PC-3 (cell line): ENCODE measurements at places on chromosomes 13 and 19.

GRCh38 chr13:50320271-50320862 lies 305.1 kb downstream of the KCNRG start:
- peak; percentile 89 for DNase-seq

GRCh38 chr19:49684251-49684982 lies 5.0 kb upstream of the ADM5 start:
- peak; percentile 35 for DNase-seq

- no peak for DNase-seq
Measured at GRCh38 chr19:47713046-47714021, at the start of gene EHD2. Gene EHD2, plus strand, starts transcription at chr19:47713422. Its CDS starts 3,191 bp downstream, at chr19:47716613.

DNA sequence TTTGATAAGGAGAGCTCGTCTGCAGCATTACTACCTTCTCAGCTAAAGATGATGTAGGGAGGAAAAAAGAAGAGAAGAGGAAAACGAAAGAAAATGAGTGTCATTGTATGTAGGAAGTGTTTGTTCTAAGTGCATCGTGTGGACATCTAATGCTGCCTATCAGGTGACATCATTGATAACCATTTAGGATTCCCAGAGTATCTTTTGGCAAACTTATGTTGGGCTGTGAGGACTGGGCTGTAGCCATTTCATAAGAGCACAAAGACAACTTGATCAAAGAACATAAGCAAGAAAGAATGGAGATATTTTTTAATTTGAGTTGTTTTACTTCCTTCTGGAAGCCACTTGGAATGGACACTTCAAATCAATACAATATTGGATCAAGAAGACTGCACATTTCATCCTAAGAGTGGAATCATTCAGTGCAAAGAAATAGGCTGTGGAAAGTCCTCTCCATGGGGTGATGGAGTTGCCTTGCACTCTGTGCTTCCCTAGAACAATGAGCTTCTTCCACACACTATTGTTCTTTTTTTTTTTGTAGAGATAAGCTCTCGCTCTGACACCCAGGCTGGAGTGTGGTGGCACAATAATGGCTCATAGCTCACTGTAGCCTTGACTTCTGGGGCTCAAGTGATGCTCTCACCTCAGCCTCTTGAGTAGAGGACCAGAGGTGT lies 52.4 kb upstream of the UBL3 start:
- DNase-seq = no peak

DNA sequence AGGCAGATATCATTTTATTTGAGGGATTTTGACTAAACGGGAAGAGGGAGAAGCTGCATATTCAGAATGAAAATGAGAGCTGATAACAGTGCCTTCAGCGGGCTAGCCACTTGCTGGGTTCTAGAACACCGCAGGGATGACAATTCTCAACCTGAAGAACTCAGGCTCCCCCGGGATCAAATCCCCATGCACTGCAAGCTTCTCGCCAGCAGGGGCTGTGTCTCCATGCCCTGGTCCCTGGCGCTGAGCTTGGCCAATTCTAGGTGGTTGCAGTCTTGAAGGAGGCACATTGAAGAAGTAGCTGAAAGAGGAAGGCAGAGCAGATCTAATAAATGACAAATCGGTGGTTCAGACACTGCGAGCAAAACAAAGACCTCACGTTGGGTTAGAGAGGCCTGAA lies 128.7 kb downstream of the UQCRFS1 start:
- DNase-seq = peak; percentile 1

DNA sequence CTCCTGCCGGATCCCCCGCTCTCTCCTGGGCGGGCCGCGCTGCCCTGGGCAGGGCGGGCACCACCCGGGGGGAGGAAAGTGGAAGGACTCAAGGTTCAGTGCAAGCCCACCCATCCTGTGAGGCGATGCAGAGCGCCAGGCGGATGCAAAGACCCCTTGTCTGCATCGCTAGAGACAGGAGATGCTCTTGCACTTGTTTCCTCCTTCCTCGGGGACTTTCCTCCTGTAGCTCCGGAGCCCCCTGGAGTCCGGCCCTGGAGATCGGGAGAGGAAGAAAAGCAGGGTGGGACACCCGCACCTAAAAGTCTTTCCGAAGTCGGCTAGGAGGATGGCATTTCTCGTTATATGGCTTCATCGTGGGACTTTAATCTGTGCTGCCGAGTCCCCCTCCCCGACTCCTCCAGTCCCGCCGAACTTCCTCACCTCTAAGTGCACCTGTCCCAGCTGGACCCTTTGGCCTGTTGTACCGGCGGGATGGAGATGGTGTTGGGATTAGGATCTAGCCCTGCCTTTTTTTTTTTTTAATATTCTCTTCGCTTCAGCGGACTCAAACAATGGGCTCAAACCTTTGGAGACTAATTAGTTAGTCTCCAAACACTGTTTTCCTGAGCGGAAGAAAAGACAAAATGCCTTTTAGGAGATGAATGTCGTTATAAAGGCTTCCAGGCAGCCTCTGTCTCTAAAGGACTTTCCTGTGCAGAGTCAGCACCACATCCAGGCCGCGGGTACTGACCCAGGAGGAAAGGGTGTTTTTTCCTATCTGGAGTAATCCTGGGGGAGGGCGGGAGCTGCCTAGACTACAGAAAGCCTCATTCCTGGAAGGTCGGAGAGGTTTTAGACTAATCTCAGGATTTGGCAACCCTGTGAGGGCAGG lies 725 bp downstream of the FAM124A start:
- peak; percentile 5 for DNase-seq

DNA sequence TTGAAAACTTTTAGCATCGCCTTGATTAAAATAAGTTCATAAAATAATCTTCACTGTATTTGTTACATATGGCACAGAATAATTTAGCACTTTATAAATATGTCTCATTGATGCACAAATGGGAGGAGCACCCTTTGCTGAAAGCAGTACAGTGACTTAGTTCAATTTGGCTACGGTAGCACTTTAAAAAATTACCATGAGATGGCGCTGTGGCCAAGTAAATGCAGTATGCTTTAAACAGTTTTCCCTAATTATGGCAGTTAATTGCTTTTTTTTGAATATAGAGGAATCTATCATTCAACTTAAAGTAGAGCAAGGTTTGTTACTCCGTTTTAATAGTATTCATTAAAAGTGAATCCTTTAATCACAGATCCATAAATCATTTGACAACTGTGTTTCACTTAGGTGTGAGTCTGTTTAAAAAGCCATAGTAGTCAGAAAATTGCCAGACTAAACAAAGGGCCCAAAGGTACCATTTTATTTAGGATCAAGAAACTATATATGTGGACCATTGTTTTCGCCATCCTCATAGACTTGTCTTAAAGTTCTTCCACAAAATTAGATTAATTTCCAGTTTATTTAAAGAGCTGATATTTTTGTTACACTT lies 34.7 kb upstream of the ESD start:
- DNase-seq = peak; percentile 71
